ENCODE measurements at places on chromosomes 13 and 19.

- no peak for DNase-seq
Observed at GRCh38 chr19:33840783-33841182, 44.1 kb downstream of the KCTD15 start.

- no peak for DNase-seq
Observed at GRCh38 chr13:72849571-72849970, 67.6 kb downstream of the PIBF1 start.

DNA sequence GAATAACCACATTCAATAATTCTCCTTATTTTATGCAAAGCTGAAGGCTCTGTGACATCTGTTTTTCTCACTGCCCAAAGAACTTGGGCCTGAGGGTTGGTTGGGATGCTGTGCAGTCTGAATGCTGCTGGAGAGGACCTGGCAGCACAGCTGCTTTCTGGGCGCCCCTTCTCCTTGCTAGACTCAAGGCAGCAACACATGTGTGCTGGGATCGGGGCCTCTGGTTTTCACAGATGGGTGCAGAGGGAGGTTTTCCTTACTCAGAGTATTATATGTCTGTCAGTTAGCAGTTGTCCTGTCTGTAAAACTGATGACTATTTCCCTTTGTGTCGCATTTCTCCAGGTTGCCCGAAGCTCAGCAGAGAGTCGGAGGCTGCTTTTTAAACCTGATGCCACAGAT is 53.2 kb upstream of the TEX29 start:
- DNase-seq = no peak

DNA sequence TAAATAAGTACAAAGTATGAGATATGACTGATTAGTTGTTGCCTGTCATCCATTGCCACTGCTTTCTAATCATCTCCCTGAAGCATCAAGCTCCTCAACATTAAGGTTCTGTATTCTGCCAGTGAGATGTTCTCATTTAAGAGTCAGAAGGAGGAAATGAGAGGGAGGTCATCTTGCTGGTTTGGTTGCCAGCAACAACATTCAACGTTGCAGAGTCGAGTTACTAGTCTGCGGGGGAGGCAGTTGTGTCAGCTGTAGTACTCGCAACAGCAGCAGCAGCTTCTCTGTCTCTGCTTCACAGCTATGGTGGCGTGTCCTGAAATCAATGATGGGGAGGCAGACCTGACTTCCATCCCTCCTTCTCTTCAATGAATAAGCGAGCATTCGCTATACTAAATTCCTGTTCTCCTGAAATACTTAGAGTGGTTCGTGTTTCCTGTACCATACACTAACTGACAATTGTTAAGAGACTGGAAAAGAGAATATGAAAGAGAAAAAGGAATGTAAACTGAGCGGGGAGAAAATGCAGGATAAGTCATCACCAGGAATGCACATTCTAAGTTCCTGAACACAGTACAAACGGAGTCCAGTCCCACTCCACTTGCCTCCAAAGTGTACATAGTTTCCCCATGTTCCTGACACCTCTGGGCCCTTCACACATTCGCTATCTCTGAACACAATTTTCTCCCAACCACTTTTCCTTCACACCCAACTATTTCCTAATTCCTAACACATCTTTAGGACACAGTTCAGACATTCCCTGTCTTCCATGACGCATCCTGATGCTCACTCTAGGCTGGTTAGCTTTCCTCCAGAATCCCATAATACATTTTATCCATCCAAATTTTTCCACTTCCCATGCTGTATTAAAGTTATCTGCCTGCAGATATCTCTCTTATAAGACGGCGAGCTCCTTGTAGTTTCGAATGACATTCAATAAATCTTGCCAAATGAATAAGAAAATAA is 263.0 kb downstream of the KLF12 start:
- no peak for DNase-seq

DNA sequence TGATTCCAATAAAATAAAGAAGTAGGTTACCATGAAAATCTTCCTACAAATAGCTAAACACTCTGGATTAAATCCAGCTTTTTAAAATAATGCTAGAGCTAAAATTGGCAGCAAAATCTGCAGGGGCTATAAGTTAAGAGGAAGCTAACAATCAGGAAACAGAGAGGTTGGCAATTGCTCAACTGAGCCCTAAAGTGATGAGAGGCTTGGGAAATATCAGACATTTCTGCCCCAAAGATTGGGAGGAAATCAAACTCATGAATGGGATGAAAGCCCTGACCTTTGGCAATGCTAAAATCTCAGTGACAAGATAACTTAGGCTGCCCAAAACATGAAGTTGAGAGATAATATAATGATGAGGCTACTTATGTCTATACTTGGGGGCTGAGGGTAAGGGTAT is 1437.9 kb downstream of the EFNB2 start:
- DNase-seq = no peak

- no peak for DNase-seq
Observed at GRCh38 chr13:76703216-76703615, 183.0 kb downstream of the KCTD12 start.

GRCh38 chr13:103328899-103329298 is 262.7 kb upstream of the SLC10A2 start:
- no peak for DNase-seq

DNA sequence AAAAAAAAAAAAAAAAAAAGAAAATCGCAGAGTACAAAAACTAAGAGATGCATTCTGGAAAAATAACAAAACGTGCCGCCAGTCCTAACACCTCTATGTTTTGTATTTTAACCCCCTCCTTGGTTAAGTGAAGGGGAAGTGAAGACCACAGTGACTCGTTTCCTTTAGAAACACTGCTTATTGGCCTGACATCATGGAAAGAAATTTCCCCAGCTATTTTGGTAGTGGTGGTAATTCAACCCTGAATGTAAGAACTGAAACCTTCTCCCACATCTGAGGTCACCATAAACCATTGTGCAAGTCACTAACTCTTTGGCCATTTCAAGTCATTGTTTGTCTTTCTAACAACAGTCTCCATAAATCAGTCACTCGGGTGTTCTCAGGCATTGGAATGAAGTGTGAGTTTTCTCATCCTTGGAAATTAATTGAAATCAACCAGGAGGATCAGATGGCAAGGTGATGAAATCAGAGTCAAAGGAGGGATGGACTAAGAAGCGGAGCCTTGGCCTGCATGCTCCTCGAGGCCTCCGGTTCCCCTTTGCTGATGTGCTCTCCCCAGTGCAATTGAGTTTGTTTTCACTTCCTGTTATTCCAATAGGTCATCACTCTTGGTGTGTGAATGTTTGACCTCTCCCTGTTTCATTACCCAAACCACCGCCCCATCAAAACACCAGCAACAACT is 443.9 kb downstream of the FGF9 start:
- DNase-seq = peak; percentile 81

DNA sequence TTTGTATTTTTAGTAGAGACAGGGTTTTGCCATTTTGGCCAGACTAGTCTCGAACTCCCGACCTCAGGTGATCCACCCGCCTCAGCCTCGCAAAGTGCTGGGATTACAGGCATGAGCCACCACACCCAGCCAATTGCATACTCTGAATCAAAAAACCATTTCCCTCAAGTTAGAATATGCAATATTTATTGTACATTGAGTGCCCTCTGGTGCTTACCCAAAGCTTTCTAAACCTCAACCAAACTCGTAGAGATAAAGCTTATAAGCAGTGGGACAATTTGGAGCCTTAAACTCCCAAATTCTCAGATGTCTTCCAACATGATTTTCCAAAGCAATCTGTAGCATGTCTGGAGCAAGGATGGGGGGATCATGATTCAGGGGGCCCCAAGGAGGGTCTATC is 22.4 kb downstream of the RFXAP start:
- no peak for DNase-seq

- no peak for DNase-seq
Observed at GRCh38 chr13:73399347-73400216, 340.8 kb downstream of the KLF5 start.

GRCh38 chr19:40143612-40144011 is 47.6 kb upstream of the MAP3K10 start:
- DNase-seq = peak; percentile 57

- DNase-seq = no peak
Observed at GRCh38 chr19:30406220-30407067, 34.3 kb downstream of the ZNF536 start.

DNA sequence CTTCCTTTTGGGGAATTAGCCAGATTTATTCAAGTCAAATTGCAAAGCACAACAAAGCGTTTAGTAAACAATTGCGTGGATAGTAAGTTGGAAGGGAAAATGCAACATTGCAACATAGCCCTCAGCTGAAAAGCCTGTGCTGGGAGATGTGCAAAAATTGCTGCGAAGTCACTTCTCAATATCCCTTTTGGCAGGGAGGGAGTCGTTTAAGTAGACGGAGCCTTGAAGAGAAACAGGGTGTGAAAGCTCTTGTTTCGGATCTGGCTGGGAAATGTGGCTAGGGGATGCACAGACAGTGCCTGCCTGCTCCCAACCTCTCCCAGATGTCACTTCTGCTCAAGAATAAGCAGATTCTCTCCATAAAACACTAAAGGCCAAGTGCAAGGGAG is 56.8 kb downstream of the SLC7A1 start:
- DNase-seq = no peak

- DNase-seq = peak; percentile 39
Observed at GRCh38 chr13:52665325-52665724, 12.7 kb downstream of the SUGT1 start.

DNA sequence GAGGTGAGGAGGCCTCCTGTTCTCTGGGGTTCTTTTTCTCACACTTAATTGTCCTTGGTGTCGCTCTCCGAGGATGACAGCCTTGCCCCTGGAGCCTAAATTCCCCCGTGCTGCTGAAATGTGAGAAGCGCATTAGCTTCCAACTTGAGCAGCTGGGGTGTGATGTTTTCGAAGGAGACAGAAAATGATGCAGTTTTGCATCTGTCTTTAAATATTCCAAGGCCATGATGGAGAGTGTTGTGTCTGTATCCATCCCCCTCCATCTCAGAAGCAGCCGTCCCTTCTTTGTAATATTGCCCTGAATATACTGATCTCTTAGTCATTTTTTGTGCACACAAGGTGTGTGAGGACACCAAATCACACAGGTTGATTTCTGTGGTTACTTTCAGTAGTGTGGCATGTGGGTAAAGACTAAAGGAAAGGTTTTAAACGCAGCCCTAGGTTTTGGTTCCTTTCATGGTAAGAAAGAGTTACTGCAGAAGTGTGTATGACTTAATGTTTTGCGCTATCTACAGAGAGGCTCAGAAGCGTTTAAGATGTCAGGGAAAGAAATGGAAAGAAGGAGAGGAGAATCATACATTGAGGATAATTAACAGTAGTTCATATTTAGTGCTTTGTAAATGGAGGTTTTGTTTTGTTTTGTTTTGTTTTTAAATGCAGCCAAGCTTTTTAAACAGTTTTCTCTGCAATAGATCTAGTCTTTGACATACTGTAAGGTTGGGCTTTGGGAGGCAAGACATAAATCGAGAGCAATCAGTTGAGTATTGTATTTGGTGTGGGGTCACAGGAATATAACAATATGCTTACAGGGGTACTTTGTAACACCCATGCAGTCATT is 1.6 kb downstream of the NBEA start:
- DNase-seq = no peak

- DNase-seq = no peak
Observed at GRCh38 chr13:44904967-44905366, 84.3 kb downstream of the NUFIP1 start.

DNA sequence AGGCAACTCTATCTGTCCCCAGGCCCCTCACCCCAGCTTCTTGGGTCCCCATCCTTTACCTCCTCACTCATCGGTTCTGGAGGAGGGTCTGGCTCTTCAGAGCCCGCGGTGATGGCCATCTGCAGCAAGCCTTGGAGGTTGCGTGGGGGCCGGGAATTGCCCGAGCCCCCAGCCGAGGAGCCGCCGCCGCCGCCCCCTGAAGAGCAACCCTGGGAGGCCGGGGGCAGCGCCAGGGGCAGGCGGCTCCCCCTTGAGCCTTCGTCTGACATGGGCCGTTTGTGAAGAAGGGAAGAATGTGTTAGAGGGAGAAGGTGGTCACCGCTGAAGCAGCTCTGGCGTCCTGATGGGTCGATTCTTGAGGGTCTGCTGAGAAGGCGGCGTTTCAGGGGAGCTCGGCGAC is 570 bp downstream of the HSPBP1 start:
- DNase-seq = no peak

GRCh38 chr13:87972568-87972967 is 301.4 kb downstream of the SLITRK5 start:
- no peak for DNase-seq

- DNase-seq = peak; percentile 85
Observed at GRCh38 chr13:48562296-48563066, 29.6 kb upstream of the RCBTB2 start.

DNA sequence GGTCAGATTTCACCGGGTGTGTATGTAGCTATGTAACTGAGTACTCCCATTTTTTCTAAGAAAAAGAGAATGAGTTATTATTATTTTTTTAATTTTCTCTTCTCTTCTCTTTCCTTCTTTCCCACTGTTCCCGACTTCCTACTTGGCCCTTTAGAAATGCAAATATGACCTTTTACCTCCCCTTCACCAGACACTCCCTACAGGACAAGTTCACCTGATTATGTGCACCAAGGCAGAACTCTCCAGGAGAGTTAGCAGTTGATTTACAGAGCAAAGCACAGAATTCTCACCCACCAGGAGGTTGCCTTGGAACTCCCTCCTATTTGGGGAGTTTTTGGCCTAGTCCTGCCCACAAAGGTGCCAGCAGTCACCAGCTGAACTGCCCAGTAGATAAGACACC is 49.5 kb upstream of the GPR12 start:
- DNase-seq = no peak

DNA sequence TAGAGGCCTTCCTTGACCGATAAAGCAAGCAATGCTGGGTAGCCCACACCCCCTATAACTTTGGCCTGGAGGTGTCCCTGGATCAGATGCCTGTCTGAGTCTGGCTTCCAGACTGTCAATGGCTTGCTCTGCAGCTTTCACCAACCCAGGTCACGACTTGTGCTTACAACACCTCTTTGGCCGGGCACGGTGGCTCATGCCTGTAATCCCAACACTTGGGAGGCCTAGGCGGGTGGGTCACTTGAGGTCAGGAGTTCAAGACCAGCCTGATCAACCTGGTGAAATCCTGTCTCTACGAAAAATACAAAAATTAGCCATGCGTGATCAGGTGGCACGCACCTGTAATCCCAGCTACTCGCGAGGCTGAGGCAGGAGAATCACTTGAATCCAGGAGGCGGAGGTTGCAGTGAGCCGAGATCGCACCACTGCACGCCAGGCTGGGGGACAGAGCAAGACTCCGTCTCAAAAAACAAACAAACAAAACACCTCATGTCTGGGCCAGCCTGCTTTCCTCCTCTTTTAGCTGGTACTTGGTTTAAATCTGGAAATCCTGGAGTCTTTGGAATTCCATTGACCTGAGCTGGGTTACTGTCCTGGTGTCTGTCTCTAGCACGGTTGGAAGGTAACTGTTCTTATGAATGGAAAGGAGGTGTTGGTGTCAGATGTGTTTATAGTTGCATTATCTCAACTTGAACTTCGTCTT is 10.3 kb upstream of the GARRE1 start:
- no peak for DNase-seq

DNA sequence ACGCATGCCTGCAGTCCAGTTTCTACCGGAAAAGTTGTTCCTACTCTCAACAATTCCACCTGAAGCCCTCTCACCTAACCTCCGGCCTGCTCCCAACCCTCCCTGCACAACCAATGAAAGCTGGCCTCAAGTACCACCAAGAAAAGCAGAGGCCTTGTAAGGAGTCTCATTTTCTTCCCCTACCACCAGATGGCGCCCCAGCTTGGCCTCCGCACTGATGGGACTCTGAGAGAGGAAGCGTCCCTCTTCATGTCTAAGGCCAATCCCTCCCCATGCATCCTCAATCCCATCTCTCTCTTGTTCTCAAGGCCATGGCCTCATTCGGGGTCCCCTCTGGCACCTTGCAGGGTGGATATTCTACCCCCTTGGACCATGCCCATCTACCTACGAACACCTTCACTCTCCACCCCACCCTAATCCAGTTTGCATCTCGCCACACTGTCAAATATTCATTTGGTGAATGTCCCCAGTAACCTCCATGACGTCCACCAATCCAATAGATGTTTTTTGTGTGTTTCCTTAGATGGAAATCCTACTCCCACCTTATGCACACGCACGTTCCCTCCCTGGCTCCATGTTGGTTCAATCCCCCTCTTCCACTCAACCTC is 412.8 kb downstream of the ZNF536 start:
- DNase-seq = peak; percentile 53

All from CD4-positive, alpha-beta T cell treated with Interleukin-12 subunit alpha and Interleukin-12 subunit beta, for 1 hour (primary cell).